ENCODE measurements at places on chromosomes 3 and 15.
A peak's percentile ranks its signal among the peaks of the same experiment; 100 is the strongest.

- no peak for DNase-seq
These were observed 604.7 kb upstream of the EPHA6 start for GRCh38 chr3:96209699-96210098.

DNA sequence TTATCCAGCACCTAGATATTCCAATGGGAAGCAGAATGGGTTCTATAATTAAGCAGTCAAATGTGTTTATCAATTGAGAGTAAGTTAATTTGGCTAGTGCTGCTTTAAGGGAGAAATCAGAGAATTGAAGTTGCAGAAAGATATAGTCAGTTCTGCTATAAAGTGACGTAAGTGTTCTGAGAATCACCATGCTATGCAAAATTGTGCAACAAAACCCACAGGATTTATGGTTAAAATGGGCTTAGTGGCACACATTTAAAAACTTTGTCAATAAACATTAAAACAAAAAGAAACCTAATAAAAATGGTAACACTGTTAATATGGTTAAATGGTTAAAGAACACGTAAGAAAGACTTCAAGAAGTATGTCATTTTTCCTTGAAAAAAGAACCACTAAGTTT is 74.5 kb downstream of the TMEM108 start:
- no peak for DNase-seq

GRCh38 chr3:177249203-177249602 is 51.9 kb upstream of the TBL1XR1 start:
- DNase-seq = no peak

GRCh38 chr3:102180280-102180931 is 254.4 kb upstream of the ZPLD1 start:
- DNase-seq = no peak

DNA sequence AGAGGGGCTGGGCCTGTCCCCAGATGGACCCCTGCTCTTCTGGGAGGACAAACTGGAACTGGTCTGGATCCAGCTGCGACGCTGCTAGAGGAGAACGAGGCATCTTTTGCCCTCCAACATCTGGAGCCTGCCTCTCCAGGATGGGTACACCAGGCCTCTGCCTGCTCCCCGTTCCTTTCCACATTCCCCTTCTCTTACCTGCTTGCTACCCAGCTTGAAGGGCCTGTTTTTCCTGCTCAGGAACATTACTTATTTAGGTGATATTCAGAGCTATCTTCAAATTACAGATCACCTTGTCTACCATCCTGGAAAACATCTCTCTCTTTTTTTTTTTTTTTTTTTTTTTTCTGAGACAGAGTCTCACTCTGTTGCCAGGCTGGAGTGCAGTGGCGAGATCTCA is 64.0 kb downstream of the CHRD start:
- no peak for DNase-seq

- no peak for DNase-seq
These were observed 35.0 kb upstream of the ARID3B start for GRCh38 chr15:74505837-74506514.

DNA sequence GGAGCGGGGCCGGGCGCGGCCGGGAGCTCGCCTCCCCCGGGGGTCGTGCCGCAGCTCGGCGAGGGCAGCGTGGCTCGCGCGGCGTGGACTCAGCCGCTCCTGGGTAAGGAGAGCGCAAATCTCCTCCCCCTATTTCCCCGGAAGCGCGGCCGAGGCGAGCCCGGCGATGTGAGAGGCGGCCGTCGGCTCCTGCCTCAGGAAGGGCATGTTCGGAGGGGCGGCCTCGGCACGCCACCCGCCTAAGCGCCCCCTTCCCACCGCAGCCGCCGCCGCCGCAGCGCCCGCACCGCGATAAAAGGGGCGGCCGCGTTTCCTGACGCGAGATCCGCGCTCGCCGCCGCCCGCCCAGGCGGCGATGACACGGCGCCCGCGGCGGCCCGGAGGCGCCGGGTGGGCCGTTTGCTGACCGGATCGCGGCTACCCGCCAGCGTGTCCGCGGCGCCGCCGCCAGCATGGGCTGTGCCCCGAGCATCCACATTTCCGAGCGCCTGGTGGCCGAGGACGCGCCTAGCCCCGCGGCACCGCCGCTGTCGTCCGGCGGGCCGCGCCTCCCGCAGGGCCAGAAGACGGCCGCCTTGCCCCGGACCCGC is at the start of gene PDE8A:
TSS of gene PDE8A (plus strand) at position 146 of the 590 bp plus-strand sequence. CDS start at position 453, 307 bp downstream.
- DNase-seq = no peak

- DNase-seq = no peak
These were observed 236.9 kb downstream of the THSD4 start for GRCh38 chr15:71352125-71352524.

DNA sequence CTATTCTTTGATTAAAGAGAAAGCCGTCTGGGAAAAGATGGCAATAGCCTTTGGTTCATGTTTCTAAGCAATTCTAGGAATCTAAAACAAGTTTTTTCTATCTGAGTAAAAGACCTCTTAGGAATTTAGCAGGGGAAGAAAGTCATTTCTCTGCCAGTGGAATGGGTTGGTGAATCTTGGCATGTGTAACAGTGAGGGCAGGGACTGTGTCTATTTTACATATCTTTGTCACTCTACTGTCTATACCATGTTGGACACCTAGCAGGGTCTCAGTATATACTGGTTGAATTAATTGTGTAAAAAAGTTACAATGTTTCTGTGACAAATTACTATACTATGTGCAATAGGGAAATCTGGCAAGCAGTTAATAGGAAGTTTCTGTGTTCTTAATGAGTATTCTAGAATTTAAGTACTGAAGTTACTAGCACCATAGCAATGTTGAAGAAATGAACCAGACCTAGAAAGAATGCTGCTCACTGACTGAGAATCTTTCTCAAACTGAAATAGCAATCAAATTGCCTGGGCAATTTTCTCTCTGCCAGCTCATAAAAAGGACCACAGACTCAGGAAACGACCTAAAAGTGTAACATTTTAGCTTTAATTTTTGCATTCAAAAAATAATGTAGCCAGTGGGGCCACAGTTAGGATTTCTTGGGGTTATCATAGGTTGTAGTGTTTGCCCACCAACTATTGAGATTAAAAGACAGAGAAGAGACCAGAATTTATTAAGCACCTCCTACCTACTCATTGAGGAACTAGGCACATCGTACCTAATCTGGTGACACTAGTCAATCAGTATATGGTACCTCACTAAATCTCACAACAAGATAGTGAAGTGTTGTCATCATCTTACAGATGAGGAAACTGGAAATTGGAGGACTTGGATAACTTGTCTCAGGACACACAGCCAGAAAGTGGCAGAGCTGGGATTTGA is 56.2 kb upstream of the LEKR1 start:
- DNase-seq = no peak

DNA sequence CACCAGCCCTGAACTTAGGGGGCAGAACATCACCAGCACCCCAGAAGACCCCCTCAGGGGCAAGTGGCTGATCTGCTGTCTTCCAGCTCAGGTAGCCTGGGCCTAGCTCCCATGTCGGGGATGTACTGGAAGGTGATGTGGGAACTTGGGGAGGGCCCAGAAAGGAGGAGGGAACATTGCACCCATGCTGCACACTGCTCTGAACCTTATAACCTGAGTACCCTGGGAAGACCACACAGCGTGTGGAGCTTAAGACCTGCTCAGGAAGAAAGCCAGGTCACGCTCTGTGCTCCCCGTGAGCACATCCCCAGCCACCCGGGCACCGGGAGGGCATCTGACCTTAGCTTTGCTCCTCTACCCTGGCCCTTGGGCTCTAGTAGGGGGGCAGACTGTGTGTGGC is 159.4 kb downstream of the ATP10A start:
- no peak for DNase-seq

DNA sequence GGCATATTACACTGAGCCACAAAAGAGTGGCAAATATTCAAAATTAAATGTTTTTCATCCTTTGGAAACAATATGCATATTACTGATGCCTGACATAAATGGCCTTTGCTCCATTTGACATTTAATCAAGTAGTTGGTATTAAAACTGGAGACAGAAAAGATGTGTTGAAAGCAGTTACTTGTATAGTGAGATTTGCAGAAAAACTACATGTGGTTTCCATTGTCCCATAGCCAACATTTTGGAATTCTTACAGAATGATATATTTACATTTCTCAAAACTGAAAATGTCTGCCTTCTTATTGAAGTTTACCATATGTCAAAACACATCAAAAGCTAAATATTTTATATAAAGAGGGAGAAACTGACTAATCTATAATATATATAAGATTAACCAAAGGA is 21.6 kb downstream of the SHOX2 start:
- no peak for DNase-seq

DNA sequence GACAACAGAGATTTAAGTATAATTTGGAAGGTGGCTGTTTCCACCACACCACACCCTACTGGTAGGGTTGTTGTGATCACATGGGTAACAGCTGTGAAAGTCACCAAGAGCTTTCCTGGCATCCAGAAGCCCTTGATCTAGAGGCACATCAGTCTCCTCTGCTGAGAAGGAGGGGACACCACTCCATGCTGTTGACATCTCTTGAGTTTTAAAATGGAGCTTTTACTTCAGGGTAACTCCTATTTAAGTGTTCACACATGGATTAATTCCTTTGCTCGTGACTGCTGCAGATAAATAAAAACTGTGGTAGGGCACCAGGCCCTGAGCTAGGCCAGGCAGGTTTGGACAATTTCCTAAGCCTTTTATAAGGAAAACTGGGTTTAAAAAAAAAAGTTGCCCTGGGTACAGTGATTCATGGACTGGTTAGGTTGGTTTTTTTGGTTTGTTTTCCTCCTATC is 7.5 kb downstream of the EXOSC7 start:
- no peak for DNase-seq

- no peak for DNase-seq
These were observed 10.2 kb upstream of the FGF7 start for GRCh38 chr15:49412797-49413196.

GRCh38 chr15:78618490-78618934 is 2.3 kb downstream of the CHRNA3 start:
- DNase-seq = peak; percentile 48

GRCh38 chr15:37880009-37880834 is 54.2 kb upstream of the TMCO5A start:
- DNase-seq = no peak

DNA sequence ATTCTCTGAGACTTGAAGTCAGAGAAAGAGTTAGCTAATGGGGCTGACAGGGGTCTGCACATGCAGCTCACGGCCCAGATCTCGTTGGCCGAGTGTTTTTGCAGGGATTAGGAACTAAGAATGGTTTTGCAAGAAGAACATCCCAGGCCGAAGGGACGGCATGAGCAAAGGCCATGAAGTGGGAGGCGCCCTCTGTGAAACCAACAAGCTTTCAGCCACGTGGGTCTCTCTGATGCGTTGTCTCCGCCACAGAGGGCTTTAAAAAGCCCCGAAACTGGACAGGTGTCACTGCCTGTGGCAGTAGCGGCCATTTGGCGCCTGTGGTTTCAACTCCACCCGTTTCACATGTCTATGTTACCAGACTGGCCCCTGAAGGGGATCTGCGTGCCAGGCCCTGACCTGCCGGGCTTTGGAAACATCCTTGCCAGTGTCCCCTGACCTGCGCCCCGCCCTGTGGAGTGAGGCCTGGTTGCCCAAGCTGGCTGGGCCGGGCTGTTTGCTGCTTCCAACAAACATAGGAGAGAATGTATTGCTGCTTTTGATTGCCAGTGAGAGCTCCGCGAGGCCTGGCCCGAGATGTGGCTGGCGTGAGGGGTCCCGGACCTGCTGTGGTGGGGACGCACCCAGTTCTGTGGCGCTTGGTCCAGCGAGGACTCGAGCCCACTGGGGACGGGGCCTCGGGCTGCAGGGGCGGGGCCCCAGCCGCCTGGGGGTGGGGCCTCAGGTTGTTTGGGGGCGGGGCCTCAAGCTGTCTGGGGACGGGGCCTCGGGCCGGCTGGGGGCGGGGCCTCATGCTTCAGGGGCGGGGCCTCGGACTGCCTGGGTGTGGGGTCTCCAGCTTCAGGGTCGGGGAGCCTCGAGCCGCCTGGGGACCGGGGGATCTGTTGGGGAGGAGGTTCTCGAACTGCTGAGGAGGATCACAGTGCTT is 30.4 kb downstream of the GOLGA6L2 start:
- no peak for DNase-seq

GRCh38 chr3:109831403-109831802 is 494.1 kb upstream of the DPPA4 start:
- DNase-seq = no peak

- no peak for DNase-seq
These were observed 18.3 kb downstream of the PODXL2 start for GRCh38 chr3:127647166-127647844.

DNA sequence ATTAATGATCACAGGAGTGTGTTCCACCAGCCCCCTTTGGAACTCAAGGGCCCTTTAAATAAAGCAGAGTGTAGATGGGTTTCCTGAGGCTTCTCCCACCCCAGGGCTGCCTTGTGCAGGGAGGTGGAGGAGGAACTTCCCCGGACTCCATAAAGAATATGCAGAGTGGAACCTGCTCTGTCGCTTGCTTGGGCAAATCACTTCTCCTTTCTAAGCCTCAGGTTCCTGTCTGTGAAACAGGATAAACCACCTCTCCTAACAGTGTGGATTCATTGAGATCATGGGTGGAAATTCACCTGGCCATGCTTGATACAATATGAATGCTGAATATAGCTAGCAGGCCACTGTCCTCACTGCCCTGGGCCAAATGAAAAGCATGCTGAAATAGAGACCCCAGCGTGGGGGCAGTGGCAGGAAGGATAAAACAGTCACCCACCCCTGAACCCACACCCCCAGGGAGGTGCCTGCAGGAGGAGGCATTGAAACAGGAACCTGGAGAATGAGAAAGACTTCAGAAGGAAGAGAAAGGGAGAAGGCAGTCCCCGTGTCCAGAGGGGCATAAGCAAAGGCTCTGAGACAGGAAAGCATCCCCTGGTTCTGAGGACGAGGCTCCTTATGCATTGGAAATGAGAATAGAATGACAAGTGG is 41.1 kb upstream of the CHRNB4 start:
- DNase-seq = no peak

- no peak for DNase-seq
These were observed 44.0 kb downstream of the PLSCR2 start for GRCh38 chr3:146425341-146425740.

- no peak for DNase-seq
These were observed 385.7 kb upstream of the NR2F2 start for GRCh38 chr15:95944661-95945255.

GRCh38 chr3:157319672-157320071 is 117.0 kb upstream of the PTX3 start:
- no peak for DNase-seq

DNA sequence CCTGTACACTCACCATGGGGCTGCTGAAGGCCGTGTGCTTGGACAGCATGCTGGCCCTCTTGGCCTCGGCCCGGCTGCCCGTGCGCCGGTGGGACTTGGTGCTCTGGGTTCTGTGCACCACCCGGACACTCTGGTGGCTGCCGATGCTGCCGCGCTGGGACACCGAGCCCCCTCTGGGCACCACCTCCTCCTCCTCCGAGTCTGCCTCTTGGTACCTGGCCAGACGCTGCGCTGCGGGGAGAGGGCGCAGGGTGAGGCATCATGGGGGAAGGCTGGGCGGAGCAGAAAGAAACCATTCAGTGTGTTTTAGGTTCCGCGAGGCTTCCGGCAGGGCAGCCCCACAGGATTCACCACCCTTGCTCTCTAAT is 145.0 kb downstream of the ATP10A start:
- no peak for DNase-seq

GRCh38 chr3:178562143-178562946 is 26.1 kb downstream of the KCNMB2 start:
- DNase-seq = no peak

DNA sequence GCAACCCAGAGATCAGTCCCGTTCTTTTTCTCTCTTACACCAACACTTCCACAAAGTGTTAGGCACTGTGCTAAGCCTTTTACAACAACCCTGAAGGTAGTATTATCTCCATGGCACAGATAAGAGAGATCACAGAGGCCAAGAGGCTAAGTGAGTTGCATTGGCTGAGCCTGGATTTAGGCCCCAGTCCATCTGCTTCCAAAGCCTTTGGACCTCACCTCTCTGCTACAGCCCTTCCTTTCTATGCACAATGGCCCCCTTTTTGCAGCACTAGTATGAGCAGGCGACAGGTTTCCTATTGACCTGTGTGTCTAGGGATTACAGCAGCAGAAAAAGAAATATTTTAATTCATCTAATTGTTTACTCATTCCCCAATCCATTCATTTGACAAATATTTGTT is 76.2 kb downstream of the CRYGS start:
- no peak for DNase-seq

Data from stimulated activated CD4-positive, alpha-beta T cell treated with anti-CD3 and anti-CD28 coated beads, Interleukin-15, amount 100 ng/mL, for 1 hour (primary cell).